CD8-positive, alpha-beta T cell (primary cell): ENCODE measurements at places on chromosomes 16 and 17.
A peak's percentile ranks its signal among the peaks of the same experiment; 100 is the strongest.

DNA sequence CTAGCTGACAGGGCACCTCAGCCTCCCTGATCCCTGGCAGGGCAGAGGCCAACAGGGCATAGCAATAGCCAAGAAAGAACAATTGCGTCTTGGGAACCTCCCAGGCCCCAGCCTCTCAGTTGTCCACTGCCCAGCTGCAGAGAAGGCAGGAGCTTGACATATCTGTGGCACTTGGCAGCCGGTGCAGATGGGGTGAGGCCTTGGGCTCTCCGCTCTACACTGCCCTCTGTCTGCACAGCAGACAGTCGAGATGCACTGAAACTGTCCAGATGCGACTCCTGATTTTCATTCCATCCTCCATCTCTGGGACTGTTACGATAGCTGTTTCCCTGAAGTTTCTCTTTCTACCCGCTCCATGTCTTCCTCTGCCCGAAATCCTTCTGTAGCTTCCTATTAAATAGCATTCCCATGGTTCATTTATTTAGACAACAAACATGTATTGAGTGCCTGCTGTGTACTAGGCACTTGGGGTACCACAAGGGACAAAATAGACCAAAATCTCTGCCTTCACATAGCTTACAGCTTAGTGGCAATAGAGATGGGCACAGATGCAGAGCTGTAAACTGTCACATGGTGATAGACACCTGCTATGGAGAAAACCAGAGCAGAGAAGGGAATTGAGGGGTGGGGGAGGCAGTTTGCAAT lies 3.3 kb downstream of the POLR3E start:
- peak; percentile 42 for DNase-seq

DNA sequence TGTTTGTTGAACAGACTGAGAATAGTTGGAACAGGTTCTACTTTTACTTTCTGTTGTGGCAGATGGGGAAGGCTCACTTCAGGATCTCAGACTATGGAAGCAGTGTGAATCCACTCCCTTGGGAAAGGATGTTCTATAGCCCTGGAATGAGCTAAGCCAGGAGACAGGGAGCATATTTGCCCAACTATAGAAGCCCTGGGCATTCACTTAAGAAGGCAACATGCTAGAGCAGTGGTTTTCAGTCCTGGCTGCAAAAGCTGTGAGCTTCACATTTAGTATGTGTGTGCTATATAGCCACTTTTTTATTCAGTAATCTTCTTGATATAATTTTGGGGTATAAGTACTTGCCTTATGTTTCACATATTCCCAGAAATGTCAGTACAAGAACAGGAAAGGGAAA lies 1.2 kb upstream of the KRT32 start:
- DNase-seq: no peak

DNA sequence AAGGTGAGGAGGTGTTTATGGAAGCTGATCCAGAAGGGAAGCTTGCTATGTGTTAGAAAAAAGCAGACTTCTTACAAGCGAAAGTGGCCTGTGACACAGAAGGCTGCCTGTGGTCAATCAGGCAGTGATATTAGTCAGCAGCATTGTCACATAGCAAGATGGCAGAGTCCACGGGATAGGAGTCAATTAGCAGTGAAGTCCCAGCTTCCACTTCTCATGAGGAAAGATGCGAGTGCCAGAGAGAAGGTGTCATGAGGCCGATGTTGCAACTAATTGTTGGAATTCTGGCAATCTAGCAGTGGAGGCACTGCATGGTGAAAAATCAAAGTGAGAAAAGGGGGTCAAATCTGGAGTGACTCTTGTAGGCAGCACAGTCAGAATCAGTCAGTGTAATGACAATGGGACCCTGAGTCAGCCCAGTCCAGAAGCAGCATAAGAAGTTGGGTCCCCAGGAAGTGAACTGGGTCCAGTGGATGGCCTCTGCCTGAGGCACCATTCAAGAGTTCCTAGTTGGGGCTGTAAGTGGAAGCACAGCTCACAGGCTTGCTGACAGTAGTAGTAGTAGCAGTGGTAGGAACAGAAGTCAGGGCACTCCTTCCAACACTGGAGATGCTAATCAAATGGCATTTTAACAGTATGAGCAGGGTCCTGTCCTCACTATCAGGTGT lies 85.1 kb downstream of the TNFRSF13B start:
- no peak for DNase-seq

DNA sequence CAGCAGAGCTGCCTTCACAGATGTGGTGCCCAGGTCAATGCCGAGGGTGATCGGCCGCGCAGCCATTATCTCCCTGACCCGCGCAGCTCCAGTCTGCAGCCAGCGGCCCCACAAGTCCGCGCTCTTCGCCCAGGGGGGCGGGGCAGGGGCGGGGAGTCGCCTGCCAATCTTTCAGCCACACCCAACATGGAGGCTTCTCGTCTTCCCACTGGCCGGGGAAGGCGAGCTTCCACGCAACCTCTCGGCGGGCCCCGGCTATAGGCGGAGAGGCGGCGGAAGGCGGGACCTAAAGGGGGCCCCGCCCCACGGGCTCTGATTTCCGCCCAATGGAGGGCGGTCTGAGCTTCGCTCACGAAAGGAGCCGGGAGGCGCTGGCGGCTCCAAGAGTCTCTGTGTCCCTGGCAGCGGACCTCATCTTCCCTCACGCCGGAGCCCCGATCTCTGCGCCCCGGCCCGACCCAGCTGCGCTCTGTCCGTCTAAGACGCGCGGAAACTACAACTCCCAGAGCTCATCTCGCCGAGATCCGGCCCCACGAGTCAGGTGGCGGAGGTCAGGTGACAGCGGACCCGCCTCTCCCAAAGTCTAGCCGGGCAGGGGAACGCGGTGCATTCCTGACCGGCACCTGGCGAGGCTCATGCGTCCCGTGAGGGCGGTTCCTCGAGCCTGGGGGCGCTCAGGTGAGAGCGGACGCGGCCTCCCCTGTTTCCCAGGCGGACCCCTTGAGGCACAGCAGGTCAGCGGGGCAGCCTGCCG lies at the start of the genes CTNS and SHPK:
Gene CTNS, plus strand, starts transcription at position 607 of the 754 bp plus-strand sequence. CDS start 3,447 bp downstream, outside the sequence.
Gene SHPK, minus strand, starts transcription at position 97 of the 754 bp plus-strand sequence. Its CDS starts 31 bp downstream, at position 66.
- DNase-seq: peak; percentile 92

GRCh38 chr17:19338031-19338990 lies 24.2 kb downstream of the B9D1 start:
- peak; percentile 31 for DNase-seq

GRCh38 chr17:57930239-57930638 lies 25.0 kb downstream of the CUEDC1 start:
- no peak for DNase-seq

- no peak for DNase-seq
These were observed 540 bp downstream of the MFSD11 start for GRCh38 chr17:76738468-76738850.
